Activated naive CD4-positive, alpha-beta T cell treated with anti-CD3 and anti-CD28 coated beads for 36 hours (primary cell): ENCODE measurements at places on chromosomes 16 and 17.

DNA sequence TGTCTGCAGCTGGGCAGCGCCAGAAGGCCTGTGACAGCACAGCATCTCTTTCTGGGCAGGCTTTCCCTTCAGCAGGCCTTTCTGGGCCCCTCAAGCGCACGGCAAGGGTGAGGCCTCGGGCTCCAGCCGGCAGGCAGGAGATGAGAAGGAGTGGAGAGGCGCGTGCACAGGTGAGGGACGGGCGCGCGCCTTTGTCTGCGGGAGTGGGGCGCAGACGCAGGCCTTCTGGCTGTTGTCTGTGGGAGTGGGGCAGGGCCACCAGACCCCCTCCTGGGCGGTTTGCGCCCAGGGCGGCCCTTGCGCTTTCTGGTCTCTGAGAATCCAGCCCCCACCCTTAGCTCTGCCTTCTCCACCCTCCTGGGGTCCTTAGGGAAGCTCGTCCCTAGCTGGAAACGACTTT is 6.5 kb downstream of the ZNF205 start:
- DNase-seq, result no peak

- DNase-seq, result no peak
Measured at GRCh38 chr16:57624044-57624688, 4.3 kb upstream of the ADGRG1 start.

DNA sequence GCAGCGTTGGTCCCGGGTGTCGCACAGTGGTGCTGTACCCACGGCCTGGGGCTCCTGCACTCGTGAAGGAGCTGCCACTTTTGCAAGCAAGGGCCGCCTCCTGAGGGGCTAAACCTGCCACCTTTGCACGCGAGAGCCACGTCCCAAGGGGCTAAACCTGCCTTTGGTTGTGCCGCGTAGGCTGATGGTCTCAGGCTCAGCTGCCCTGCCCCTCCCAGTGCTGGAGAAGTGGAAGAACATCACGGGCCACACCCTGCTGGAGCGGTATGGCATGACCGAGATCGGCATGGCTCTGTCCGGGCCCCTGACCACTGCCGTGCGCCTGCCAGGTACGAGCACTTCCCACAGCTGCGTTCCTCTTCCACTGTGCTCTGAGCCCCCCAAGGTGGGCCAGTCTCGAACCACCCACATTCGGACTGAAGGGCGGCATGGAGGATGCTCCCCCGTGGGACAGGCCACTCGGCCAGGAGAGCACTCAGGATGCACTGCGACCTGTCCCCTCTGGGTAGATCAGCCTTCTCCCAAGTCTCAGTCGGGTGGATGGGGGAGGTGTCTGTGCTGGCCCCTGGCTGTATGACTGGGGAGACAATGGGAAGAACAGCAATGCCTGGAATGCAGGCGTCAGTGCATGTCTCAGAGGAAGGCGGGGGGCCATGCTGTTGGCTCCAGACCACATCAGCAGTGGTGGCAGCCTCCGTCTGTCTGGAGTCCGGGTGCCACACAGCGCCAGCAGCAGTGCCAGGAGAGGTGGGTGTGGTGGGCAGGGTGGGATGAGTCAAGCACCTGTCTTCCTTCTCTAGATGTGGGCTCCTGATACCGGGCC is 20.7 kb downstream of the ACSF3 start:
- DNase-seq, result no peak

DNA sequence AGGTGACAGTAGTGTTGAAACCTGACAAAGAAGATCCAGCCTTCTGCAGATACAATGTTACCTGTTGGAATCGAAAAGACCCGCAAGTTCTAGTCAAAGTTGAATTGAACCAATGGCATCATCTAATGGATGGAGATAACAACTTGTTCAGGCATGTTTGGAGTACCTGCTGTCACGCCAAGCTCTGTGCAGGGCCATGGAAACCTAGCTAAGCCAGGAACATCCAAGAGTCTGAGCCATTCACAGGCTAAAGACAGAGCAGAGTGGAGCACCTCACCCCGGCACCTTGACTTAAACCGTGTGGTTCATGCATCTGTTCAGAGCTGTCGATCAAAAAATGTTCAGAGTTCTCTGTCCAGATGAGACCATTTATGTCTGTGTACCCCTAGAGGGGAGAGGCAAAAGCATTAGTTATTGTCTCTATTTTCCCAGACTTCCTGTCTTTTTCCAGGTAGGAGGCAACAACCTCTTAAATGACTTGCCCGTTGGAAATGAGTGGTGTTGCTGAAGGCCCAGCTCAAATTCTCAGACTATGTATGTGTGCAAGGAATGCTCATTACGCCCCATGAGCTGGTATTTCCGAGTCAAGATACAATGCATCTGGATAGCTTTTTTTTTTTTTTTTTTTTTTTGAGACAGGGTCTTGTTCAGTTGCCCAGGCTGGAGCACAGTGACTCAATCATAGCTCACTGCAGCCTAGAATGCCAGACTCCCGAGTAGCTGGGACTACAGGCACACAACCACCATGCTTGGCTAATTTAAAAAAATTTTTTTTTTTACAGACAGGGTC is 44.9 kb upstream of the XYLT1 start:
- DNase-seq, result no peak

- no peak for DNase-seq
Measured at GRCh38 chr16:1364510-1364909, 12.8 kb downstream of the GNPTG start.

DNA sequence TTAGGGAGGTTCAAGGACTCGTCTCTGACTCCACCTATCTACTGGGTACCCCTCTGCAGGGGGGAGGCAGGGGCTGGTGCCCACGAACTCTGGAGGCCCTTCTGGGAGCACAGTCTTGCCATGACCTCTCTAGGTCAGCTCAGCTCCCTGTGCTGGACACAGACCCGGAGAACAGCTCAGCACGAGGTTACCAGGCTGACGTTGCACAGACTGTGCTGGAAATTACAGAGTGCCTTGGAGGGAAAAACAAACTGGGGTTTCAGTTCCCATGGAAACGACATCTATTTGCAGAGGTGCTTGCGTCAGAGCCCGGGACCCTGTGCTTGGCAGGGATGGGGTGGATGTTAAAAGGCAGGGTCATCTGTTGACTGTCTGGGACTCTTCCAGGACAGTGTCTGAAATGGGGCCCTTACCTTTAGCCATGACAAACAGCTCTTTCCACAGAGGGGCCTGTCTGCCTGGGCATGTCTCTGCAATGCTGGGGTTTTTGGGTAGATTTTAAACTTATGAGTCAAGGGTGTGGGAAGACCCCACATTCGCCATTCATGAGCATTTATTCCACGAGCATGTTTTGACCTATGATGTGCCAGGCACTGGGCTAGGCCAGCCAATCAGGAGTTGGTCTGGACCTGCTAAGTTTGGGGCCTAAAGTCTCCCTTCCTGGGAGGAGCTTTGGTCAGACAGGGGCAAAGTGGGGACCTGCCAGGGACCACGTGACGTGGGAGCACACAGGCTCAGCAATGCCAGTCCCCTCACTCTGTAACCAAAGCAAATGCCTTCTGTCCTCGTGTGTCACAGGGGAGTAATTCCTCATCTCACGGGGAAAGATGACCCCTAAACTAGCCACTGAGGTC is 22.5 kb downstream of the CCR7 start:
- DNase-seq, result peak; percentile 89

- DNase-seq, result no peak
Measured at GRCh38 chr17:7341842-7342241, 5.5 kb downstream of the ACAP1 start.

GRCh38 chr16:27318392-27319256 is 4.8 kb downstream of the IL4R start:
- peak; percentile 83 for DNase-seq

DNA sequence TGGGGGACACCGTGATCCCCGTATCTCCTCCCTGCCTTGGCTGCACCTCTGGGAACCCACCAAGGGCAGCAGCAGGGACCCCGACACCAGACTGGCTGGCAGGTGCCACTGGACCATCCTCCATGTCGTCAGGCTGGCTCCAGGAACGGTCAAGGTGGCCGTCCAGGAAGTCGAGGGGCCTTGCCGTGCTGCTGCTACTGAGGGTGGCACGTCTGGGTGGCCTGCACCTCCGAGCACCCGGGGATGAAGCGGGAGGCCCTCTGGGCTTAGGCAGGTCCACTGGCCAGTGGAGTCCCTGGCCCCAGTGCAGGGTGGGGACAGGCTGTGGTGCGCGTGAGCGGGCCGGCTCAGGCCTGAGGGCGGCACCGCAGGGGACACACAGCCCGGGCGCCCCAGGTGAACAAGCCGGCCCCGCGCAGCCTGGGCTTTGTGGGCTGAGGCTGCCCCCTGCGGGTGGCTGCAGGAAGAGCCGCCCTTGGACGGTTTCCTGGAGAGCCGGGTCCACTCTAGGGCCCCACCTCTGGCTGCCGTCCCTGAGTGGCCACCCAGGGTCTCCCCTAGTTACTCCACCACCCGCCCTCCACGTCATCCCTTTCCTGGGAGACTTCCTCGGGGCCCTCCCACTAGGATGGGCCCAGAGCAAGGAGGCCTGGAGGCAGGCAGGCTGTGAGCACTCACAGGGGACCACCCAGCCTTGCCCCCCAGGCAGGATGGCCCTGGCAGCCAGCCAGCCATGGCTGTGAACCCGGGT is 42.8 kb upstream of the ZC3H18 start:
- peak; percentile 66 for DNase-seq

DNA sequence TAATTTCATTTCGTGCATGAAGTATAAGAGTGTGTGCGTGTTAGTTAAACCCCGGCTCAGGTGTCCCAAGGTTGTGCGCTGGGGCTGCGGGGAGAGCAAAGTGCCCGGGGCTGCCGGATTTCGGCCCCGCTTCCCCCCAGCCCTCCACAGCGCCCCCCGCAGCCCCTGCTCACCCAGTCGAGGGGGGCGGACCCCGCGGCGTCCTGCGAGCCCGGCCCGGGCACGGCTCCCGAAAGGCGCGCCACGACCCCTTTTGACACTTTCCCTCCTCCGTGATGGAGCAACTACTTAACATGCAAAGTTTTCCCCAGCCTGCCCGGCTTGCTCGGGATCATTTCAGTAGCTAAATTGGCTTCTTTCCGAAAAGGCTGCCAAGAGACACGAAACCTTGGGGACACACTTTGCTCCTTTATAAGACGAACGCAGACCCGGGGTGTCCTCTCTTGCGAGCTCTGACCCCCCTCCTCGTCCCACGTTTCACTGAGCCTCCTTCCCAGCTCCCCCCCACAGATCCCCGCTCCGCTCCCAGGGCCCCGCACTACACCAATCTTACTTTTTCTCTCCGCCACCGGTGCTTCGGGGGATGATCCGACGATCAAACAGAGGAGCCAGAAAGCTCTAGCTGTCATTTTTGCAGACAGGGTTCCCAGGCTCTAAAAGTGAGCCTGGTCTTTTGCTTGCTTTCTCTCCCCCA is 552 bp downstream of the C17orf58 start:
- DNase-seq, result peak; percentile 26

- no peak for DNase-seq
Measured at GRCh38 chr16:85451641-85452363, 161.3 kb upstream of the GSE1 start.

DNA sequence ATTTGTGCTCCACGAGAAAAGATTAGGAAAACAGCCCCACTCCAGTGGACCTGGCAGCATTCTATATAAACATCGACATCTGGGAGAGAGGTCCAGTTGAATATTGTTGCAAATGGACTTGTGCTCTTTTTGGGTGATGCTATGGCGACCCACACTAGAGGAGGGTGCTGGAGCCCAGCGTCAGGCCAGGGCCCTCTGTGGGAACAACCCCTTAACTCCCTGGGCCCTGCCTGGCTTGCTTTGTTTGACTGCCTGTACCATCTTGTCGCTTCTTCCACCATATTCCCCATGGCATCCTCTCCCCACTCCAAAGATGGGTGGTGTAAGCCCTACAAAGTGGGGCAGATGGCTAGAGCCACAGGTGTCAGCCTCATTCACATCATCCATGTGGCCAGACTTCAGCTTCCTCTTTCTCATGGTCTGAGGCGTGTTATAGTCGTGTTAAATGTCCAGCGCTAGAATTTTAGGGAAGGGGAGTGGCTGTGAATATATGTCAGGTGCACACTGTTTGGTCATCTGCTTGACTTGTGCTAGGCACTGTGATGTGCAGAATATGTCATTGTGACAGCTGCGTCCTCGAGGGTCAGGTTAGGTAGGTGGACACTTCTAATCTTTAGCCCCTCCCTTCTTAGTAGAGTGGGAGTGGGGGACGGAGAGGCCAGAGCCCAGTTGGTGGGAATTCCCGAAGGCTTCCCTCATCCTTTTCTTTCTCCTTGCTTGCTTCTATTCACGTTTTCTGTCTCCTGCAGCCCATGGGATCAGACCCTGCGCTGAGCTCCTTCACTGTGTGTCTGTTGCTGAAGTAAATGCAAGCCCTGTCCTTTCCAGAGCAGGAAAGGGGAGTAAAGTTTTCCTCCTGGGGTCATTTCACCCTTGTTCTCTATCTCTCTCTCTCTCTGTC is 49.8 kb downstream of the MPRIP start:
- DNase-seq, result no peak

- DNase-seq, result no peak
Measured at GRCh38 chr16:4021070-4021779, 95.0 kb downstream of the ADCY9 start.

DNA sequence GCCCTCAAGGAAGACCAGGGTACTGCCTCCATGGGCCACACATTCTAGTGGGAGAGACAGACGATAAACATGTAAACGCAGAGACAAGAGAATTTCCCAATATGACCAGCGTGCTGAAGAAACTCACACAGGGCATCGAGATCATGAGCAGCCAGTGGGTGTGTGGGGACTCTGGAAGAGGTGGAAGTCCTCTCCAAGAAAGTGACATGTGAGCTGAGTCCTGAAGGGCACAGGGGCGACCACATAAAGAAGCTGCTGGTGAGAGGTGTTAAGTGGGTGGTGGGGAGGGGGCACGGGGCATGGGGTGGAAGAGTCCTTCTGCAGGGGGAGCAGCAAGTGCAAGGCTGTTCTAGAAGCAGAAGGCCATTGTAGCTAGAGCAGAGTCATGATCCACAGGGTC is 21.0 kb upstream of the RAP1GAP2 start:
- DNase-seq, result no peak

GRCh38 chr17:17254036-17254435 is 17.1 kb upstream of the FLCN start:
- DNase-seq, result no peak

DNA sequence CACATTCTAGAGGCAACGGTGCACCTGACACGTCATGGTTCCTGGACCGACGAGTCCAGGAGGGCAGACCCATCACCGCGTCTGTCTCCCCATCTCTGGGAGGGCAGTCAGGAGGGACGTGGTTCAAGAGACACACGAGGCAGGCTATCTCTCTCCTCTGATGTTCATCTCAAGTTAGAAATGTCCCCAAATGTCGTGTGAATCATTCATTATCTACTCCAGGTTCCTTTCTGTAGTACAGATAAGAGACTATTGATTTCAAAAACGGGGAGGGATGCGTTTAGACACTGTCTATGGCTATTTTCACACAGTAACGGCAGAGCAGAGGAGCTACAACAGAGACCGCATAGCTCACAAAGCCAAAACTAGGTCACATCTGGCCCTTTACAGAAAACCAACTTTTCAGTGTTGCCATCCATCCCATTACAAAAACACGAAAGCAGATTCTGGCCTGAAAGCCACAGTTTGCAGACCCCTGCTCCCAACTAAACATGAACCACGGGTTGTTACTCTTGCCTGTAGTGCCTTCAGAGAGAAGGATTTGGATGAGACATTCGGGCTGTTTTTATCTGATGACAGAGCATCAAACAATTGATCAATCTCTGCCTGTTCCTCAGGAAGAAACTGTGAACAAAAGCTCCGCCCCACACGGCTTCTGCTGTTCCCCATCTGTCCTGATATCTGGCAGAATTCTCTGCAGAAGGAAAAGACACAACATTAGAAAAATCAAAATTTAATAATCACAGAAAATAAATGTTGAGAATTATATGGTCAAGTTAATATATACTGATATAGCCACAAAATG is 6.8 kb downstream of the MEAK7 start:
- no peak for DNase-seq
